ENCODE measurements at places on chromosomes 2 and 18.

- DNase-seq = peak; percentile 3
These were observed 1177.4 kb upstream of the LRRTM1 start for GRCh38 chr2:81481994-81482368.

- DNase-seq = no peak
These were observed 36.4 kb downstream of the TSHZ1 start for GRCh38 chr18:75246721-75247610.

DNA sequence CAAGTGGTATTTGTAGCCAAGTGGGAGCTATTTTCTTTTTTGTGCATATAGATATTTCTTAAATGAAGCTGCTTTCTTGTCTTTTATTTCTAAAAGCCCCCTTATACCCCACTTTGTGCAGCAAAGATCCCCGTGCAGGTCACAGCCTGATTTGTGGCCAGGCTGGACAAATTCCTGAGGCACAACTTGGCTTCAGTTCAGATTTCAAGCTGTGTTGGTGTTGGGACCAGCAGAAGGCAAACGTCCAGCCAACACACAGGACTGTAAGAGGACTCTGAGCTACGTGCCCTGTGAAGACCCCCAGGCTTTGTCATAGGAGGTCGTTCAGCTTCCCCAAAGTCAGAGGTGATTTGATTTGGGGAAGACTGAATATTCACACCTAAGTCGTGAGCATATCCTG is 21.9 kb downstream of the FOSL2 start:
- no peak for DNase-seq

- DNase-seq = no peak
These were observed 10.6 kb upstream of the NUP35 start for GRCh38 chr2:183113630-183114029.

GRCh38 chr2:121377646-121378045 is 92.6 kb upstream of the TFCP2L1 start:
- no peak for DNase-seq

- DNase-seq = no peak
These were observed 63.4 kb downstream of the GYPC start for GRCh38 chr2:126719191-126719832.

- no peak for DNase-seq
These were observed 119.0 kb upstream of the SYT4 start for GRCh38 chr18:43396266-43396665.

DNA sequence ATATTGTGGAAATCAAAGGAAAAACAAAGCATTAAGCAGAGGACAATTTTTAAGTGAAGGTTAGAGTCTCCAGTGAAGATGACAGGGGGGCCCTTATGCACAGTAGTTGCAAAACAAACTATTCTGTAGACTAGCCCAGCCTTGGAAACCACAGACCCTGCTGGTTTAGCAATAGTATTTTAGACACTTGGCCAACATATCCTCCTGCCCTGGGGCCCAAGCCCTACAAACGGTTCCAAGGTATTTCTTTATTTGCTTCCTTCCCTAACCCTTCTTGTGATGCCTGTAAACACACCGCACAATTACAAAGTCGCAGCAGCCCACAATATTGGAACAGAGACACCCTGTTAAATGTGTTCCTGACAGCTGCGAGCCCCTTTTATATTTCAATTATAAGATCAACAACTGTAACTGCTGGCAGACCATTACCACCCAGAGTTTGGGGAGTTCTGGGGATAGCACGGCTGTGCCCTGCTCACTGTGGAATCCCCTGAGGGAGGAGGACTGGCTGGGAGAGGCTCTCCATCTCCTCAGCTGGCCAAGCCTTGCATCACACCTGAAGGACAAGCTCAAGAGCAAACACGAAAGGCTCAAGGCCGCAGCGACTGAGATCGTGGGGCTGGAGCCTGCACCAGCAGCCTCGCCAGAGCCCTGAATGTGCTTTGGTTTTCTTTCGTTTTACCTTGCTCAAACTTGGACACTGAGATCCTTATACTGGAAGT is 282.2 kb upstream of the ATP5MC3 start:
- no peak for DNase-seq

- no peak for DNase-seq
These were observed 97.9 kb downstream of the PIEZO2 start for GRCh38 chr18:11051462-11051861.

DNA sequence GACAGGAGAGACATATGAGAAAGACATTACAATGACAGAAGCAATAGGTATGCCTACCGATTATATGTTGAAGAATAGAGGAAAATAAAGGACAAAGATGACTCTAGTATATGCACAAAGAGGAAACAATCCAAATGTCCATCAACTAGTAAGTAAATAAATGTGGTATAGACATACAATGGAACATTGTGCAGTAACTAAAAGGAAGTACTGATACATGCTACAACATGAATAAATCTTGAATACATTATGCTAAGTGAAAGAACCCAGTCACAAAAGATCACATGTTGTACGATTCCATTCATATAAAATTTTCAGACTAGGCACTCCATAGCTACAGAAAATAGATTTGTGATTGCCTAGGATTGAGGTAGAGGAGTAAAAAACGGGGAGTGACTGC is 28.5 kb upstream of the PGAP1 start:
- no peak for DNase-seq

GRCh38 chr2:33196700-33197099 is 249.9 kb downstream of the LTBP1 start:
- DNase-seq = no peak

- DNase-seq = no peak
These were observed 436.4 kb upstream of the ST6GAL2 start for GRCh38 chr2:107322416-107322815.

DNA sequence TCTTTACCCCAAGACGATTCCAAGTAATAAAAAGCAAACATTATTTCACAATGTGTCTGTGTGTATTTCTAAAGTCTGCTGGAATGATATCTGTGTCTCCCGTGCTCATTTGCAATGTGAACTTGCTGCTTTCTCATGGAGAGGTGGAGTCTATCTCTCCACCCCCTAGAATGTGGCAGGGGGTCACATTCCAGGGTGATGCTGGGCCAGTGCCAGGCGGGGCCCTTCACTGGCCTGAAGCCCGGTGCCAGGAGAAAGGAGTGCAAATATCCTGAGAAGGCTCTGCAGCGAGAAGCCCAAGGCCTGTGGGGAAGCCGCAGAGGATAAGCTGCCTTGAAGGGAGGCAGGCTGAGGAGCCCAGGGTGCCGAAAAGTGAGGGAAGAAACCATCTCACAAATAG is 26.8 kb upstream of the LDLRAD4 start:
- DNase-seq = no peak

DNA sequence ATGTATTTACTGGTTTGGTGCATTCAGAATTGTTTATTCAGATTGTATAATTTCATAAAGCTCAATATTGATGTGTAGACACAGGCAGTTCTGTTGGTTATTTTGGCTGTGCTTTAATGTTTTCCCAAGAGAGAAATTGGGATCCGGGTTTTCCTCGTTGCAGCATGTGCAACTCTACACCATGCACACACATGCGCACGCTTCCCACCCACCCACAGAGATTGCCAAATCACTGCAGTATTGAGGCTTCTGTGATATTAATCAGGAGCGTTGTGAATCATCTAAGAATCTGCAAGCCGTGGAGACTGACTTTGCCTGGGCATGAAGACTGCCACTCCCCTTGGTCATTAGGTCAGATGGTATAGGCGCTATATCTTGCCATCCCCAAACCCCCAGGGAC is 571.5 kb downstream of the SLC4A3 start:
- no peak for DNase-seq

- DNase-seq = no peak
These were observed 215.8 kb downstream of the FAM210A start for GRCh38 chr18:13510594-13510993.

GRCh38 chr2:142724186-142724585 is 153.3 kb upstream of the KYNU start:
- DNase-seq = no peak

- DNase-seq = no peak
These were observed 992.3 kb upstream of the FANCL start for GRCh38 chr2:59233448-59233847.

- DNase-seq = no peak
These were observed 22.8 kb upstream of the DNAH6 start for GRCh38 chr2:84493514-84493913.

- no peak for DNase-seq
These were observed 32.1 kb downstream of the MBD2 start for GRCh38 chr18:54192415-54192814.

DNA sequence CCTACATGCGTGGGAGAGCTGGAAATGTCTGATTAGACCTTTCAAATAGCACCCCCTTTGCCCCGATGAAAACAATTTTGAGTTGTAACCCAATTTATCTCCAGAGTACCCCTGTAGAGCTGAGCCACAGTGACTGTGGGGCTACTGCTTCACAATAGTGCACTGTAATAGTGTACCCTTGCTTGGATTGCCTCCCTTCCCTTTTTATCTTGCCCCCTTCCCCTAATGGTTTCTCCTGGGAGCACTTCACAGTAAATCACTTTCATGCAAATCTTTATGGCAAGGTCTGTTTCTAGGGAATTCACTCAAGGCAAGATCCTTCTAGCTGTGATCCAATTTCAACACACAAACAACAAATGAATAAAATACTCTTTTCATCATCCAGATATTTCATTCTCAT is 687.6 kb downstream of the MBD2 start:
- DNase-seq = no peak

- DNase-seq = no peak
These were observed 1.9 kb downstream of the PRSS56 start for GRCh38 chr2:232521959-232522622.

GRCh38 chr18:27500531-27500930 is 315.4 kb upstream of the CHST9 start:
- no peak for DNase-seq

GRCh38 chr18:35041815-35042387 is 688 bp downstream of the MAPRE2 start:
- no peak for DNase-seq

DNA sequence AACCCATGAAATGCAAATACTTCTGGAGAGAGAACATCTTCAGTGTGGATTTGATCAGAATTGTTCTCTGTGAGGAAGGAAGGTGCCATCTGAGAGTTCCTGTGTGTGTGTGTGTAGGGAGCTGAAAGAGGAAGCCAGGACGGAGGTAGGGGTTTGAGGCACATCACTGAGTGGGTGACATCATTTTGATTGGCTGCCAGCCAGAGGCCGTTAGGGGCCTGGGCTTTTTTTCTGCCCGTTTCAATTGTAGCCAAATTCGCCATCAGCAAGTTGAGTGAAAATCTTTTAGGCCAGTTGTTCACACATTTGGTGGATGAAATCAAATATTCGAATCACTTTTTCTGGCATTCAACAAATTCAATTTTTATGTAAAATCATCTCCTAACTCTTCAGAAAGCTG is 48.9 kb downstream of the TSN start:
- DNase-seq = peak; percentile 54

DNA sequence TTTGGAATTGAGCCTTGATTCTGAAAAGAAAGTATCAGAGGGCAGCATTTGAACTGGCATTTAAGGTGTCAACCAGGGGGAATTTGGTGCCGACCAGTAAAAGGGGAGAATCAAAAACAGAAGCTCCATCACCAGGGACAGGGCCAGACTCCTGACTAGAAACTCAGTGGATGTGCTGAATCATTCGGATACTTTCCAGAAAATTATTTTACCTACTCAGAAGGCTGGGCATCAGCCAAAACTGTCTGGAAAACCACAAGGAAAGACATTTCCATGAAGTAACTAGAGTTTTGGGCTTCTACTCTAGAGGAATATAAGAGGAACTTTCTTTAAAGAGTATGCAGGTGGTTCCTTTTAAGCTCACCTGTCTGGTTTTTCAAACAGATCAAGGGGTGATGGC is 756.6 kb downstream of the RNF144A start:
- no peak for DNase-seq
